ENCODE measurements at places on chromosomes 12 and 14.

GRCh38 chr14:20436363-20436755 is 393 bp upstream of the KLHL33 start:
- no peak for DNase-seq

DNA sequence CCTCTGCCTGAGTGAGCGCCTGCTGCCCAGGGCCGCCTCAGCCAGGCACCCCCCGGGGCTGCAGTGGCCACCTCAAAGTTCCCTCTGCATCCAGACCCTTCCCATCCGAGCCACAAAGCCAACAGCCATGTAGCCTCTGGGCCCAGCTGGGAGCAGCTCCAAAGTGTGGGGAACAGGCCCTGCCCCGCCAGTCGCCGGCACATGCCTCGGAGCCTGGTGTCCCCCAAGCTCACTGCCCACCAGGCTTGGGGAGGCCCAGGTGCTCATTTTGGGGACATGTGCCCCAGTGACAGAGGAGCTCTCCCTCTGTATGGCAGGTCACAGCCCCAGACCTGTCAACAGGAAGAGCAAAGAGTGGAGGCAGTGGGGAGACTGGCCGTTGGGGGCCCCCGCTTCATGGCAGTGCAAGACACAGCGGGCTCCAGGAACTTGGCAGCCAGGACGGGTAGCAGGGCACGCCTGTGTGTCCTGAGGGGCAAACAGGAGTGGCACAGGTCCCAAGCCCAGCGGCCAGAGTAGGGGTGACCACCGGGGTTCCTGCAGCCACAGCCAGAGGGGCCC is 29.9 kb downstream of the JAG2 start:
- no peak for DNase-seq

DNA sequence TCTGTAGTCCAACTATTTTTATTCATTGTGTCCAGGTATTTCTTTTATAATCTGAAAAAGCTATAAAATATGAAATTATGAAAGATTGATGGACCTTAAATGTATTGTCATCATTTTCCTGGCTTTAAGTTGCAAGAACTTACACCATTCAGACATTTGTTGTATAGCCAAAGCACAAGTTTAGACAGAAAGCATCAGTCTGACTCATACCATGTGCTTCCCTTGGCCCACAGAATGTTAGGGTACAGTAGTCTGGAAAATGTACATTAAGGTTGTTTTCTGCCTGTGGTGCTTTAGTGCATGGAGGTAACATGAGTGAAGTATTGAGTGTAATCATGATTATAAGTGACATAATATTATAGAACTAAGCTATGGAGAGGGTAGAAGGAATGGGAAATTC is 1002.5 kb downstream of the BCL11B start:
- DNase-seq = no peak

DNA sequence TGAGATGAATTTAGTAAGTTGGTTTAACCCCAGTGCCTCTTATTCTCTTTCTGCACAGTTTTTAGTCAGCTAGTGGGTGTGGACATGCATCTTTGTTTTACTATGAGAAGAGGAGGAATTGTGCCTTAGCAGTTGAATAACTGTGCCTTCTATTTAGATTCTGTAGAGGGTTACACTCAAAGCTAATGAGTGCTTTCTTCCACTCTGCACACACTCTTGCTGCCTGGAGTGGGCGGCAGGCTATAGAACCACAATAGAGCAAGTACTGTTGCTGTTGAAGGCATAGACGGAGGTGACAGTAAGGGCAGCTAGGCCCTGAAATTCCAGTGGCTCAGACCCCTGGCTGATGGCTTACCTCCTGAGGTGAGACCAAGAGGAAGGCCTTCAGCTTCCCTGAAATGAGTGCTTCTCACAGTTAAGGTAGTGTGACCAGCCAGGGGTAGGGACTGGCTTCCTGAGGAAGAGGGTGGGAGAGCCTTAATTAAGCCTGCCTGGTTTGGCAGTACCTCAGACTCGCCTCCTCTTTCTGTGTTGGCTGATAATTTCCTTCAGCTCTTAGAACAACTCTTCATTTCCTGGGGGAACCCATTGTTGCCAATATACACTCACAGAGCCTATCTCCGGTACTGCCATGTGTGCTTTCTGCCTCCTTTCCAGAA is 24.7 kb downstream of the SUSD6 start:
- DNase-seq = no peak

DNA sequence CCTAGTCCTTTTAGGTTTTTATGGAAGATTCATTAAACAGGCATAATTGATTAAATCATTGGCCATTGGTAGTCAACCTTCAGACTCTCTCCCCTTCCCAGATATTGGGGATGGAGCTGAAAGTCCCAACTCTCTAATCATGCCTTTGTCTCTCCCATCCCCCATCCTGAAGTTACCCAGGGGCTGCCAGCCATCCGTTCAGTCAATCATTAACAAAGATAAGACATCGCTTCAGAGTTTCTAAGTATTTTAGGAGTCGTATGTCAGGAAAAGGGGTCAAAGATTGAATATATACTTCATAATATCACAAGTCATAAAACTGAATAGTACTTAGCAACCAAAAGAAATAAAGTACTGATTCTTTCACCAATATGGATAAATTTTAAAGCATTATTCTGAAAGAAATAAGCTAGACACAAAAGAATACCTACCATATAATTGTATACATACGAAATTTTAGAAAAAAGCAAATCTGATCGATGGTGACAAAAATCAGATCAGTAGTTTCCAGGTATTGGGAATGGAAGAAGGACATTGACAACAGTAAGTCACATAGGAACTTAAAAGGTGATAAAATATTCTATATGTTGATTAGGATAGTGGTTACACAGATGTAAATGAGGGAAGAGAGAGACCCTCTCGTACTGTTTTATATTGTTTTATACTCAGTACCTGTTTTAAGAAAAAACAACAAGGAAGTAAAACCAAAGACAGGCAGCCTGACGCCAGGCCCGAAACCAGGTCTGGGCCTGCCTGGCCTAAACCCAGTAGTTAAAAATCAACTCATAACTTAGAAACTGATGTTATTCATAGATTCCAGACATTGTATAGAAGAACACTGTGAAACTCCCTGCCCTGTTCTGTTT is 414.4 kb downstream of the DAD1 start:
- no peak for DNase-seq

DNA sequence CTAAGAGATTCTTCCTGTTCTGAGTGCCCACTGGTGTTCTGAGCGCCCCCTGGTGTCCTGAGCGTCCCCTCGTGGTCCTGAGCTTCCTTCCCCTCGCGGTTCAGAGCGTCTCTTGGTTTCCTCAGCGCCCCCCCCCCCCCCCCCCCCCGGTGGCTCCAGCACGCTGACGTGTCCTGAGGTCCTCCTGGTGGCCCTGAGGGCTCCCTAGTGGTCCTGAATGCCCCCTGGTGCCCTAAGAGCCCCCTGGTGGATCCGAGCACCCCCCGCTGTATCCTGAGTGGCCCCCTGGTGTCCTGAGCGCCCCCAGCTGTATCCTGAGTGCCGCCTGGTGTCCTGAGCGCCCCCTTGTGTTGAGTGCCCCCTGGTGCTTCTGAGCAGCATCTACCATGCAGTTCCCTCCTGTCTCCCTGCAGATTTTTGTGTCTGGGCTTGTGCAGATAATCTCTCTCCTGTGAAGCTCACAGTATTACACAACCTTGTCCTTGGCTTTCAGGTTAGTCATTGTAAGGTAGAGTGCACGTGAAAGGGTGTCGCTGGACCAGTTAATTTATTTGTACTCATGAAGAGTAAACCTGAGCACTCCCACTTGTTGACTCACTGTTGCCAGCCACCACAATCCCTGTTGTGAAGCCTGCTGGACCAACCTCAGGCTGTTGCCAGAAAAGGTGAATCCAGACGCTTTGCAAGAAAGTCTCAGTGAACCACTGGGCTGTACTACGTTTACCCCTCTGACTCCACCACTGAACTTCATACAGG is 1168.4 kb downstream of the TMEM121 start:
- no peak for DNase-seq

- DNase-seq = no peak
Observed at GRCh38 chr12:72075401-72075800, 136.8 kb downstream of the TPH2 start.

- DNase-seq = peak; percentile 75
Observed at GRCh38 chr14:104768437-104769323, 15.7 kb downstream of the SIVA1 start.

DNA sequence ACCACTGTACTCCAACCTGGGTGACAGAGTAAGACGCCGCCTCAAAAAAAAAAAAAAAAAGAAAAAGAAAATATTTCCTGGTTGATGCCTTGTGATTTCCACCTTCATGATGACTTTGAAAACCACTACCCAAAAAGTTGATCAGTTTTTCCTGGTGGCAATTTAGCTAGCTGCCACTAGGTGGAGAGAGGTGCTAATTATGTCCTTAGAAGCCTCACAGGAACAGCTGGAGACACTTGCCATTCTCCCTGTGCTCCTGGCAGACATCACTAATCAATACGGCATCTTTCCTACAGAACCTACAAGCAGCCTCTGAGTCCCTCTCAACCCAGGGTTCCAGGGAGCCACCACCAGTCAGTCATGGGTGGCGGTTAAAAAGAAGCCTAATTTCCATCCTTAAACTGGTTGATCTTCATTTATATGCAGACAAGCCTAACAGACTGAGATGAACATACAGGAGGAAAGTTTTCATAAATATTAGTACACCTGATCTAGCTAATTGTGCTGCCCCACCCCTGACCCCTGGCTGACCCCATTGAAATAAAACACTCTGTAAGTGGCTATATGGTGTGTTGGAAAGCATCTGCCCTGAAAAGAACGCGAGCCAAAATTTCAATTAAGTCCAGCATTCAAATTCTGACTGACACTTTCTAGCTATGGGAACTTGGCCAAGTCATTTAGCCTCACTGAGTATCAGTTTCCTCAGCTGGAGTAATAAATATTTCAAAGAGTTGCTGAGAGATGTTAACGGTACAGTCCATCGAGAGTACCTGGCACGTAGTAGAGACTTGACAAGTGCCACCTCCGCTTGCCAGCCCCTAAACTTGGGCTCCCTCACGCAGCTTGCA is 6.2 kb upstream of the OAS1 start:
- no peak for DNase-seq

GRCh38 chr12:111152561-111152960 is 216.3 kb downstream of the PHETA1 start:
- DNase-seq = peak; percentile 23

DNA sequence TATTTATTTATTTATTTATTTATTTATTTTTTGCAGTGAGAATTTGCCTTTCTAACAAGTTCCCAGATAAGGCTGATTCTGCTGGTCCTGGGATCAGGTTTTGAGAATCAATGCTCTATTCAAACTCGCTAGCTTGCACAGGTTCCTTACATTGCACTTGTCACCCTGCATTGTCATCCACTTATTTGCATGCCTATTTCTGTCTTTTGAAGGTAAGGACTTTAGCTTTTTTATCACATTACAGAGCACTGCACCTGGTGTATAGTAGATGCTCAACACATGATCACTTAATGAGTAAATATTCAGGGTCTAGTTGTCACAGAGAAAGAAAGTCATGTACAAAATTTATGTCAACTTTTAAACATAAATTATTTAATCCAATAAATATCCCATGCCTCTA is 219.7 kb upstream of the BTG1 start:
- no peak for DNase-seq

DNA sequence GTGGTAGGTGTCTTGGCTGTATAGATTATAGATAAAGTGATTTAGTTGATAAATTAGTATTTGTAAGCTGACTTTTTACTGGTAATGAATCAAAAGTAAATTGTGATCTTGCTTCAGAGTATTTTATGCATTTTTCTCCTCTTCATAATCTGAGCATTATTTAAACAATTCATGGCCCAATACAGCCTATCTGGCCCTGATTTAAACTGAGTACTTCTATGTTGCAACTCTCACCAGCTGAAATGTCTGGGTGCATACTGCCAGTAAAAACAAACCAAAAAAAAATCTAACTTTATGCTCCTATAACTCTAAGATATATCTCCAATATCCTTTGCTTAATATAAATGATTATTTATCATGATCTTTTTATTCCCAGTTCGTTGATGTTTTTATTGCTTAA is 86.6 kb downstream of the MIA2 start:
- no peak for DNase-seq

GRCh38 chr12:44876544-44877410 is 662 bp upstream of the NELL2 start:
- peak; percentile 3 for DNase-seq

- no peak for DNase-seq
Observed at GRCh38 chr12:58967561-58967960, 47.3 kb upstream of the LRIG3 start.

DNA sequence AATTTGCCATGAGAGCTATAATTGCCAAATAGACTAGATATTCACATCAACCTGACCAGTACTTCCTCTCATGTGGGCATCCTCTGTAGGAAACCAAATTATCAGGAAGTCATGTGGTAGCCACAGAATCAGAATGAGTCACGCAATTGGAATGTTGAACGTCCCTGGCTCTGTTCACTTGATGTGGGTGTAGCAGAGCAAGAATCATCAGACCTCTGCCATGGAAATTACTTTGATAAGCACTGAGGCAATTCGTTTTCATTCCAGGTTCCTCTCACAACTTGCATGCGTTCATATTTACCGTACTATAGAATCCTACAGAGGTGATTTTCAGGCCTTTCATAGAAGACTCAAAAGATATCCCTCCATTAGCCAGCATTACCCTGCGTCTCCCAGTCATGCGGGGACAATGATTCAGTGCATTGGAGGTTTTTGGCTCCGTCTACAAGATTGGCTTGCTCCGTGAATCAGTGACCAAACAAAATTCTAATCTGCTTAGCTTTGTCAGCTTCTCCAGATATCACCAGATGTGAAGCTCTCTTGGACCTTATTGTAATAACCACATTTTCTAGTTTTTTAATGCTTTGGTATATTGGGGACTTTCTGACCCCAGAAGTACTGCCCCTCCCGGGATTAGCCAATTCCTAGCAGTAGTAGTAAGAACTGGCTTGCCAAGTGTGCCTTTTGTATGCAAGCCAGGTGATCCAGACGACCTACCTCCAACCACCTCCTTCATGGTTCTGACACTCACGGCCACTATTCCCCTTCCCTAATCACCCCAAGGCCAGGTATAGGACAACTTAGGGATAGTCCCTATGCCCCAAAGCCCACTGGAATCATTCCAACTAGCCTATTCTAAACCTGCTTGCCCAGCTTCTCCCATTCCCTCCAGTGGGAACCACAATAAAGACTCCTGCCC is 133.4 kb downstream of the KICS2 start:
- no peak for DNase-seq
